ENCODE measurements at places on chromosomes 2 and 18.

DNA sequence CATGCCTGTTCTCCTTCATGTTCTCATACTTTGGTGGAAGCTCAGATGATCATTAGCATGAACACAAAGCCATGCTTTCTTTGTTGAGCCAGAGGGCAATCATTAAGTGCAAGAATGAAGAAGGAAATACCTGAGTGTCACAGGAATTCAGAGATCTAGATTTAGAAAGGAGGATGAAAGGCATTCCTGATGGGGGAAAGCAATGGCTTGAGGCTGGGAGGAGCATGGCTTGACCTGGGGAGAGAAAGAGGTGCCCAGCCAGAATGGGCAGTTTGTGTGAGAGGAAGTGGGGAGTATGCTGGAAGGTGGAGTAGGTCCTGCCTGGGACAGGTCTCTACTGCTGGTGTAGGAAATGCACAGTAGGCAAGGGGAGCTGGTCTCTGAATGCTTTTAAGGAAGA is 35.1 kb downstream of the SLC4A3 start:
- DNase-seq: no peak

DNA sequence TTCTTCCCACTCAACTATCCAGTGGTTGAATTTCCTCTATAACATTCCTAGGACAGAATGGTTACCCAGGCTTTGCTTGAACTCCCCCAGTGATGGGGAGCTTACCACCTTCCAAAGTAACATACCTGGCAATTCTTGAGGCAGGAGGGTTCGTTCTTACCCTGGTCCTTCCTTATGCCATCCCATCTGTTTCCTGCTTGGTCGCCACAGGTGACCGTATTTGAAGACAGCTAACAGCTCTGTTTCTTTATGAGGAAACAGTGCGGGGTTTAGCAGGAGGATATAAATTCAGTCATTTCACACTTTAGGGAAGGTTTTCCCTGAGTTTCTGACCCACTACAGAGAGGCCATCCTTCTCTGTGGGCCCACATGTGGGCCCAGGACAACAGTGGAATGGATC is 42.6 kb downstream of the FOSL2 start:
- no peak for DNase-seq

GRCh38 chr2:41294331-41294730 is 753.5 kb upstream of the PKDCC start:
- no peak for DNase-seq

DNA sequence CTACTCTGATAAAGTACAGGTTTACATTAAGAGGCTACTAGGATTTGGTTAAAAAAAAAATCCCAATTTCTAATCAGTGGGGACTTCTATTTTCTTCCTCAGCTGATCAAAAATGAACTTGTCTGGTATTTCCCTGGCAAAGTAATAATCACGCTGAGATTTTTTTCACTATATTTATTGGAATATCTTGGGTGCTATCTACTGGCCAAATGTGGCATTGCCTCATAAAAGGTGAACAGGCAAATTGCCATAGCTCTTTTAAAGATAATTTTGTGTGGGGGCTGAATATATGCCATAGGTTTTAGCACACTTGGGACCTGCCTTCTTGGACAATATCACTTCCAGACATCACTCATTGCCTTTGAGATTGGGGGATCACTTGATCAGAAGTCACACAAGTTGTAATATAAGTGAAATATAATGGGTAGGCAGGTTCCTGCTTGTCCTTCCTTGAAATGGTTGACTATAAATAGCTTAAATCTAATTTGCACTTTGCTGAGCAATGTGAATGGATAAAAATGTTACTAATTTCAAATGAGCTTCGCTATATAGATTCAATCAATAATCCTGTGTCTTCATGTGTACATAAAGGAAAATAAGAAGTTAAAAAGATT is 7.0 kb upstream of the NXPH2 start:
- no peak for DNase-seq

DNA sequence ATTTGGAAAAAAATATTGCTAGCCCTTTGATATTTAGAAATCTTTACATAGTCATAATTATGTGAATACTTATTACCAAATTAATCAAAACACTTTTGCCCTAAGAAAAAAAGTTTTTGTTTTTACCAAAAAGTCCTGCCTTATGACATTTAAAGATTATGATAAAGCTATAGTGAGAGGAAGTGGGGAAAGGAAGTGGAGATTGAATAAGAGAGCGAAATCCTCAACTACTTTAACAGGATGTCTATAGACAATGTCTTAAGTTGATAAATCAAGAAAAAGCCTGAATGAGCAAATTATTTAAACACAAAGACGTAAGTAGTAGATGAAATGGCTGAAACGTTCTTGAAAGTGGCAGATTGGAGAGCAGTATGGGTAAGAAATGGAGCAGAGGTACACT is 20.9 kb upstream of the VPS54 start:
- DNase-seq: no peak

DNA sequence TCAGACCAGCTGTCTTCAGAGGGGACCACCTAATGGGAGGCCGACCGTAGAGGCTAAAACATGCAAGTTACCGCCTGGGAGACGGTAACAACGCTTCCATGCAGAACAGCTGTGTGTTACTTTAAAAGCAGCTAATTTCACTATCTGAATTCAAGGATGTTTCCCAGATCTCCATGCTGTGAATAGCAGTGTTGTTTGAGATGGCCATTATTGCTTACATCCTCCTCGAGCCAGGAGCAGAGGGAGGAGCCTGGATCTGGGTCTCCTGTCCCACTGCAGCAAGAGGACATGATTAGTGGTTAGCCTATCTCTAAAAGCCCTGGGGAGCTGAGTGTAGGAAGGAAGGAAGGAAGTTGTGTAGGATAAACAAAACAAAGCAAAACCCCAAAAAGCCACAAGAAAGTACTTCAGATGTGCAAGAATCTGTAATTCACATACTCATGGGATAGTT is 50.9 kb downstream of the ACTR2 start:
- no peak for DNase-seq

DNA sequence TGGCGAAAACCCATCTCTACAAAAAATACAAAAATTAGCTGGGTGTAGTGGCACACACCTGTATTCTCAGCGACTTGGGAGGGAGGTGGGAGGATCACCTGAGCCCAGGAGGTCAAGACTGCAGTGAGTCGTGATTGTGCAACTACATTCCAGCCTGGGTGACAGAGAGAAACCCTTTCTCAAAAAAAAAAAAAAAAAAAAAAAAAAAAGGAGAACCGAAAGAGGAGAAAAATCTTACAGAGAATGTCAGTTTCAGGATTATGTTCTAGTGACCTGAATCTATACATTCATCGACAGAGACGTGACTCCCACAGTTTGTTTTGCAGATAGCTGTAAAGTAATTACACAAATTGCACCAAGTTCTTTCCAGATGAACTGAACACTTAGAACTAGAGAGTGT is 187.8 kb downstream of the FTCDNL1 start:
- DNase-seq: no peak

DNA sequence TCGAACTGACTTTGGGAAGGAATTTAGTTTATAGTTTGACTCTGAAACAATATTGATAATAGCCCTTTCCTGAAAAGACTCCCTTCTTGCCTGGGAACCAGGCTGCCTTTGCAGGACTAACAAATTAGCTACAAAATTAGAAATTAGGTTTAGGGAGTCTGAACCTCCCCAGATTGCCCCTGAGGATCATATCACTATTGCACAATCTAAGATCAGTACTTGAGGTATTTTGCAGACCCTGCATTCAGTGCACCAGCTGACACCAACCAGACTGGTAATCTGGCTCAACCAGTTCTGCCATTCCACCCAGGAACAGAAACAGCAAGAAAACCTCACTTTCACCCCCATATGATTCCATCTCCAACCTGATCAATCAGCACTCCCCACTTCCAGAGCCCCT is 131.8 kb upstream of the GALNT5 start:
- no peak for DNase-seq

DNA sequence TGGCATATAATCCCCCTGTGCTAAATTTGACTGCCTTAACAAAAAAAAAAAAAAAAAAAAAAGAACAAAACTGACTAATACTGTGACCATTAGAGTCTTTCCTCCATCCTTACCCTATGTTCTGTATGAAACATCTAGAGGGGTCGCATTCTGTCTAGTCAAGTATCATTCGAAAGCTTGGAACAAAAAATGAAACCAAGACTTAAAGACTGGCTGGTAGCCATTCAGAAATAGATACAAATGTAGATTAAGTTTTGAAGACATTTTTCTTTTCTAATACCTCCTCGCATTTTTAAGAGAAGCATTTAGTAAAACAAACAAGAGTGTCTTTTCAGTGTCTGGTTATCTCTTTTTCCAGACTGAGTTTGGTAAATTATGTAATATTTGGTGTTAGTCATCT is 66.7 kb downstream of the SPATS2L start:
- DNase-seq: no peak

- no peak for DNase-seq
These were observed 95.8 kb upstream of the RGPD4 start for GRCh38 chr2:107730898-107731297.

DNA sequence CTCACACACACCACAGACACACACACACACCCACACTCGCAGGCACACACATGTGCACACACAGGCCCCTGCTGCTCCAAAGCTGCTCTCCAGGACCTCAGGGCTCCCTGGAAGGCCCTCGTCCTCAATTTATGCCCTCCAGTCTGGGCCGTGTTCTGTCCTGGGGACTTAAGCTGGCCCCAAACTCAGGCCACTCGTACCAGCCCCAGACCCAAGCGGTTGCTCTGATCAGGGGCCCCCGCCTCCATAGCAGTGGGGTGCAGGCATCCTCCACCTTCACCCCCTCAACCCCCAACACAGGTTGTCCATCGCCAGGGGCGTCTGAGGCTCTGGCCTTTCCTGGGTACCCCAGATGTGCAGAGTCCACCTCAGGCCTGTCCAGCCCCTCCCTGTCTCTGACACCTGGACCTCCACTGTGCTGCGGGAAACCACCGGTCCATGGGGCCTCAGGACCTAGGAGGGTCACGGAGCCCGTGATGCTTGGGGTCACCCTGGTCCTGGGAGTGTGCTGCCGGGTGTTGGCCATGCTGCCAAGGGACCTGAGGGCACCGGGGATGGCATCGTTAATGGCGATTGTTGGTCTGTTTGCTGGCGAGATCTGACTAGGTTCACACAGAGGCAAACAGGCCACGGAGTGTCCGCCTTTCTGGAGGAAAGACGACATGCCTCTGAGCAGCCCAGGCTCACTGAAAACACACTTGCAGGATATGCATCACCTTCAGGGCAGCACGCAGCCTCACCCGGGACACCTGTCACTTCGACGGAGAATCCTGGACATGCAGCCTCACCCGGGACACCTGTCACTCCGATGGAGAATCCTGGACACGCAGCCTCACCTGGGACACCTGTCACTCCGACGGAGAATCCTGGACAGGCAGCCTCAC is 155.6 kb downstream of the NDUFA10 start:
- no peak for DNase-seq

GRCh38 chr18:75066936-75067335 is 142.0 kb downstream of the PTGR3 start:
- no peak for DNase-seq

DNA sequence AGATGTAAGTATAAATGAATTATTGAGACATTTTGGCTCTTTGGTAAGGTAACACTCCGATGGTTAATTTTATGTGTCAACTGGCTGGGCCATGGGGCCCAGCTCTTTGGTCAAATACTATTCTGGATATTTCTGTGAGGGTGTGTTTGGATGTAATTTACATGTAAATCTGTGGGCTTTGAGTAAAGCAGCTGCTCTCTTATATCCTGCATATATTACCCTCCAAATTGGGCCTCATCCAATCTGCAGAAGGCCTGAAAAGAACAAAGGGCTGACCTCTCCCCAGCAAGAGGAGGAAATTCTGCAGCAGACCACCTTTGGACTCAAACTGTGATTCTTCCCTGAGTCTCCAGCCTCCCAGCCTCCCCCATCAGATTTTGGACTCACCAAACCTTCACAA is 464.1 kb downstream of the PLCL1 start:
- DNase-seq: no peak

GRCh38 chr2:96340493-96341414 is 5.2 kb downstream of the NCAPH start:
- no peak for DNase-seq

All from cortex of kidney (tissue), 1 donor.